ENCODE measurements at places on chromosomes 6 and 20. TPM values are rescaled to one million over a fixed set of nuclear protein-coding genes. Genes with fewer than 3 reads are reported as not detected.

Gene SLC22A7
- not detected for total RNA-seq

DNA sequence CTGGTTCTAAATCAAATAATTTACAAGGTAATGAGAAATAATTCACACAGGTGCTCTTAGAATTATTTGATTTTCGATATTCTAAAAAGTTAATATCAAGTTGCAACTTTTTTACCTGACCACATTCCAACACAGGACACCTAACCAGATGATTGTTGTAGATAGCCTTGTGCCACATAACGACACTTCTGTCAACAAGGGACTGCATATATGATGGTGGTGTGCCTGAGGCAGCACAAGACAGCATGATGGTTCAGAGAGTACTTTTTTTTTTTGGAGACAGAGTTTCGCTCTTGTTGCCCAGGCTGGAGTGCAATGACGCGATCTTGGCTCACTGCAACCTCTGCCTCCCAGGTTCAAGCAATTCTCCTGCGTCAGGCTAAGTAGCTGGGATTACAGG lies 66.2 kb upstream of the TMEM30A start:
- DNase-seq = no peak

- DNase-seq = no peak
Measured at GRCh38 chr6:137880746-137881521, 13.9 kb downstream of the TNFAIP3 start.

Gene RPP40
- 24.2 TPM for total RNA-seq

GRCh38 chr6:134657751-134658527 lies 292.0 kb downstream of the ALDH8A1 start:
- no peak for DNase-seq

Gene OR2H1
- total RNA-seq = not detected

- DNase-seq = no peak
Measured at GRCh38 chr6:168804331-168804730, 363.3 kb downstream of the SMOC2 start.

DNA sequence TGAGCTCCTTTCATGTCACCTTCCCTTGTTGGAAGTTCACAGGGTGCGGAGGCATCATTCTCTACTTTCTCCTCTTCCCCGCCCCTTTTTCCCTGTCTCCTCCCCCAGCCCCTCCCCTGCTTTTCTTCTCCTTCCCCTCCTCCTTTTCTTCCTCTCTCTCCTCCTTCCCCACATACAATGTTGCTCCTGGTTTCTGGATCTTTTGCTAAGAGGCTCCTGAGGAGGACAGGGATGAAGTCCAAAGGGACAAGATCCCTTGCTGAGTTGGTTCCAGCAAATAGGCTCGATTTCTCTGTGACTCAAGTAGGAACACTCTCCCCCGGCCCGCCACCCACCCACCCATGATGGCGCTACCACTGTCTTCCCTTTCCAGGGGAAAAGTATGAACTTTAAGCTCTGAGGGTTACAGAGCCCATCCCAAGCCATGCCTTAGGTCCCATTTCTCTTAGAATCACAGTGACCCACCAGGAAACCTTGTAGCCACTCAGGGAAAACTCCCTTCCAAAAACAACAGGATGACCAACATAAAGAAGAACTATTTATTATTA lies 852 bp upstream of the TFEB start:
- no peak for DNase-seq

DNA sequence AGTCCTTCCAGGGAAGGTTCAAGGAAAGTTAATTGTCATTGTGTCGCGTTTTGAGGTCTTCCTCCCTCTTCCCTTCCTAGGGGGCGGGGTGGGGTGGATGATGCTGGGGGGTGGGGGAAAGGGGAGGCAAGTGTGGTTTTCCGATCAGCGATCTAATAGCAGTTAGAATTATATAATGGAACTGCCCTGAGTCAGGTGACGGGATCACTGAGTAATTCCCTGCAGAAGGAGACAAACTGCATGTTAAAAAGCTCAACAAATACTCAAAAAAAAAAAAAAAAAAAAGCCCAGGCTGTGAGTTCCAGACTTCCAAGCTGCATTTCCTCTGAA lies 240.4 kb downstream of the PHACTR1 start:
- no peak for DNase-seq

DNA sequence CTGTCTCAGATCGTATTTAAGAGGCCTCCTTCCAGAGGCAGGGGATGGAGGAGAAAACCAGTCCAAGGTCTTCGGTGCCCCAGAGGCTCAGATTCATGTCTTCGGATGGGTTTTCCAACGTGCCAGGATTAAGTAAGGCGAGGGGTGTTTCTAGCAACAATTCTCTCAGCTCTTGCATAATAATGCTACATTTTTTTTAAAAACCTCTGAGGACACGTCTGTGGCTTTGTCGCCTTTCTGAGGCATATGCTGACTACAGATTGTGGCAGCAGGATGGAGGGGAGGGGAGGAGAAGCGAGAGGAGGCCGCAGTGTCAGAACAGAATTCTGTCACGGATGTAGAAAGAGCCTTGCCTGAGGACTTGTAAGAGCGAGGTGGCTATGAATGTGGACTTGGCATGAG lies 17.7 kb upstream of the CCDC167 start:
- DNase-seq = no peak

DNA sequence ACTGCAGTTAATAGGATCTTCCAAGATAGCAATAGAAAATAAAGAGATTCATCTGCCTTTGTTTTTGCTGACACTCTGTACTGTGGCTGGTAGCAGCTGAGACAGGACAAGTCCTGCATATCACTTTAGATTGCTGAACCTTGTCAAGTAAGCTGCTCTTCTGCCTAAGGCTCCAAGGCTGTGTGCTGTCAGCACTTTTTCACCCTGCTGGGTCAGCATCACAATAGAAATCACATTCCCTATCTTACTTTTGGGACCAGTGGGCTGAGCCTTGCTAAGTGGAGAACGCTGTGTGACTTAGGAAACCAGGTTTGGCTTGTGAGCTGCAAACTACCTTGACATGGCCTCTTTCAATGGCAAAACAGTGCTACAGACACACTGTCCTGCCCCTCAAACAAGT lies 263.9 kb downstream of the FRK start:
- no peak for DNase-seq

- DNase-seq = no peak
Measured at GRCh38 chr6:129662406-129662766, 47.6 kb downstream of the ARHGAP18 start.

Measured in Caki2 (cell line).